K562 (cell line): ENCODE measurements at places on chromosomes 6 and 20. TPM values are rescaled to one million over a fixed set of nuclear protein-coding genes. Genes with fewer than 3 reads are reported as not detected.

The PHACTR3 gene
- not detected in 2 replicates for total RNA-seq

The SYTL3 gene
- total RNA-seq: 0.11 and 0.35 TPM in 2 replicates

The C20orf141 gene
- total RNA-seq: not detected in 2 replicates

The PAQR8 gene
- total RNA-seq: 5.4 and 7.1 TPM in 2 replicates

GRCh38 chr6:157631838-157632614, 191.0 kb upstream of the SNX9 start:
- no peak overlapping the region for H3K4me3 ChIP-seq
- no peak overlapping the region for H3K27ac ChIP-seq
- no peak for DNase-seq
- no peaks in the 10 kb centered on the region for H3K27me3 ChIP-seq
- peaks cover 20% of the 10 kb centered on the region for H3K36me3 ChIP-seq

GRCh38 chr20:4297127-4297826, 281.9 kb upstream of the RNF24 start:
- no peaks in the 10 kb centered on the region for H3K4me1 ChIP-seq
- no peak overlapping the region for H3K27ac ChIP-seq
- no peak overlapping the region for H3K4me3 ChIP-seq
- no peaks in the 10 kb centered on the region for H3K27me3 ChIP-seq

DNA sequence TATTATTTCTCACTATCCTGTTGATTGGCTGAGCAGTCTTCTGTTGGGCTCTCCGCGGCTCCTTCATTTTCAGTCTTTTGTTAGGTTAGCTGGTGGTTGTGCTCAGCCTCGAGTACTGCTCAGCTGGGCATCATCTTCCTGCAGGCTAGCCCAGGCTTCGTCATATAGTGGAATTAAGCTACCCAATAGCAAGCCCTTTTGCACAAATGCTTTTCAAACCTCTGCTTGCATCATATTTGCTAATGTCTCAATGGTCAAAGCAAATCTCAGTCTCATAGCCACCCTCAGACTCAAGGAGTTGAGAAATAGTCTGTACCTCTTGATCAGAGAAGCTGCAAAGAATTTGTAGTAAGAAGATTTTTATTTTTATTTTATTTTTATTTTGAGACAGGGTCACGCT, 23.7 kb downstream of the STX11 start:
- no peaks in the 10 kb centered on the region for H3K36me3 ChIP-seq
- H3K27ac ChIP-seq: no peak overlapping the region
- no peak overlapping the region for H3K4me3 ChIP-seq
- H3K27me3 ChIP-seq: peaks cover 3% of the 10 kb centered on the region; the same call in 1 of the 3 replicates

DNA sequence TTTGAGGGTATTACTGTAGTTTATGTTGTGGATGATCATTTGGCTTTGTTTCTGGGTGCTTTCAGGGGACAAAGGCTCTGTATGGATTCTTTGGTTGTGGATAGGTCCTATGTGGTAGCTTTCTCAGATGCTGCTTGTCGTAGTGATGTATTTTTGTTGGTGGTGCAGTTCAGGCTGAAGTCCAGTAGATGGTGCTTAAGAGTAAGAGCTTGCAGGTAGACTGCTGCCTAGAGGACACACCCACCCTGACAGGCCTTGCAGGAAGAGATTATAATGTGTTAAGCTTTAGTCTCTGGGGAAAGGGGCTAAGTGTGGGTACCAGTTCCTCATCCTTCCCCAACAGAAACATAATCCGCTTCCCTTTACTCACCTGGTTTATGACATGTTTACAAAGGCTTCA, 62.6 kb upstream of the ADGRB3 start:
- H3K4me3 ChIP-seq: no peak overlapping the region
- no peak overlapping the region for H3K27ac ChIP-seq
- H3K36me3 ChIP-seq: no peaks in the 10 kb centered on the region
- H3K27me3 ChIP-seq: no peaks in the 10 kb centered on the region

GRCh38 chr6:35487658-35488516, 9.0 kb downstream of the TEAD3 start:
- H3K27me3 ChIP-seq: no peaks in the 10 kb centered on the region
- H3K4me3 ChIP-seq: no peak overlapping the region
- peak overlapping the region; percentile 31; the same call in 1 of the 3 replicates for H3K27ac ChIP-seq
- DNase-seq: no peak
- H3K36me3 ChIP-seq: no peaks in the 10 kb centered on the region; the same call in 2 of the 3 replicates

DNA sequence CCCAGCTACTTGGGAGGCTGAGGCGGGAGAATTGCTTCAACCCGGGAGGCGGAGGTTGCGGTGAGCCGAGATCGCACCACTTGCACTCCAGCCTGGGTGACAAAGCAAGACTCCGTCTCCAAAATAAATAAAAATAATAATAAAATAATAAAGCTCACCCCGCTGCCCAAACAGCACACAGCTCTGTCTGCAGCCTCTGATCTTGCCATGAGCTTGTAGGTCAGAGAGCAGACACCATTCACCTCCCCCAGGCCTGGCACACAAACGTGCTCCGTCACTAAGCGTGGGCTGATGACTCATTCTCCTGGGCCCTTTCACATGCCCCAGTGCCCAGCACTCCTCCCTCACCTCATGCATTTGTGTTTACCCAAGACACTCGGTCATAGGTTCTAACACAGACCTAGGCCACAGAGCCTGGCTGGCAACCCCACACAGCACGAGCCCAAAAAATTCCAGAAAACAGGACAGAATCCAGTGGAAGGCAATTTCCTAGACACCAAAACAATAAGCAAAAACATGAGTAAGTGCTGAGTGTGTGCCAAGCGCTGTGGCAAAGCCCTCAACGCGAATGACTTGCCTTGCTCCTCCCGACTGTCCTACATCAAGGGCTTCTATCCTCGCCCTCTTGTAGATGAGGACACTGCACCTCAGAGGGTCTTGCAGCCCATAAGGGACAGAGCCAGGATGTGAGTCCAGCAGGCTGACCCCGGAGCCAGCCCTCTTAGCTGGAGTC, 18.0 kb downstream of the ATP9A start:
- no peak for DNase-seq
- no peak overlapping the region for H3K4me3 ChIP-seq
- H3K4me1 ChIP-seq: no peaks in the 10 kb centered on the region

DNA sequence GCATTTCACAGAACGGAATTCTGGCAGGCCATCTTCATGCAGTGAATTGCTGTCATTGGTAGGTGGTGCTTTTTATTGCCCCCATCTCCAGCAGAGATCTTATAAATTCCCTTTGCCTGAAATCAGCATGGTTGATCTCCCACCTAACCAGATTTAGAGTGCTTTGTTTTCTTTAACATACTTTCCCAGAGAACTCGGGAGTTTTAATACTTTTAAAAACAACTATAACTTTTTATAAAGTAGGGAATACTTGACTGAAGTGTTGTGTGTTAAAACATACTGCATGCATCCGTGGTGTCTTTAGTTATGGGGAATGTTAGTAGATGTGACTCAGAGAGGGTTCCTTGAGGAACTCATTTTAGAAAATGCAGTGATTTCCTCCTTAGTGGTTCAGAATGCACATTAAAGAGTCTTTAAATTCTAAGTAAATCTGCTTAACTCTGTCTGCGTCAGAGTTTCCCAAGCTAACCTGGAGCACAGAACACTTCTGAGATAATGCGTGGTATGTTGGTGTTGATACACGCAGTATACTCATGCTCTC, 54.9 kb downstream of the AKAP12 start:
- DNase-seq: no peak
- H3K4me3 ChIP-seq: no peak overlapping the region
- H3K27ac ChIP-seq: no peak overlapping the region
- H3K36me3 ChIP-seq: no peaks in the 10 kb centered on the region
- H3K4me1 ChIP-seq: no peaks in the 10 kb centered on the region
- H3K27me3 ChIP-seq: peaks cover 67% of the 10 kb centered on the region

- DNase-seq: no peak
- no peaks in the 10 kb centered on the region for H3K27me3 ChIP-seq
- no peaks in the 10 kb centered on the region for H3K4me1 ChIP-seq
- H3K36me3 ChIP-seq: no peaks in the 10 kb centered on the region
Observed at GRCh38 chr6:55530931-55531330, 48.1 kb downstream of the HMGCLL1 start.

GRCh38 chr20:58231683-58232082, 3.2 kb upstream of the ANKRD60 start:
- no peak overlapping the region for H3K27ac ChIP-seq
- DNase-seq: no peak
- H3K36me3 ChIP-seq: no peaks in the 10 kb centered on the region
- no peaks in the 10 kb centered on the region for H3K4me1 ChIP-seq
- no peak overlapping the region for H3K4me3 ChIP-seq

DNA sequence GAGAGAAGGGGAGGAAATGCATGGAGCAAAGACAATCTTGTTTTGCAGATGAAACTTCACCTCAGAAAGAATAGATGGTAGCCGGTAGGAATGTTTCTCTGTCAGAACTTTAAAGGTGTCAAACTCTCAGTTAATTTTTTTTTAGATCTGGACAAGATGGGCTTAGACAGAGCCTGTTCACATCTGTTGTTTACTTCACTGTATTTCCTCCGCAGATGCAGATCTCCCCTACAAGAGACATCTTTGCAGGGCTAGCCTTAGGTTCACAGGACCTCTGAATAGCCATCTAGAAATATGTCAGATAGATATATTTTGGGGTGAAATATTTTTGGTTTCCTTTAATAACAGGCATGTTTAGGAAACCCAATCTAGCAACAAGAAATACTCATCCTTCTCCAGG, 12.1 kb upstream of the ZBP1 start:
- H3K27me3 ChIP-seq: peaks cover 16% of the 10 kb centered on the region
- DNase-seq: no peak
- no peaks in the 10 kb centered on the region for H3K4me1 ChIP-seq
- no peaks in the 10 kb centered on the region for H3K36me3 ChIP-seq

DNA sequence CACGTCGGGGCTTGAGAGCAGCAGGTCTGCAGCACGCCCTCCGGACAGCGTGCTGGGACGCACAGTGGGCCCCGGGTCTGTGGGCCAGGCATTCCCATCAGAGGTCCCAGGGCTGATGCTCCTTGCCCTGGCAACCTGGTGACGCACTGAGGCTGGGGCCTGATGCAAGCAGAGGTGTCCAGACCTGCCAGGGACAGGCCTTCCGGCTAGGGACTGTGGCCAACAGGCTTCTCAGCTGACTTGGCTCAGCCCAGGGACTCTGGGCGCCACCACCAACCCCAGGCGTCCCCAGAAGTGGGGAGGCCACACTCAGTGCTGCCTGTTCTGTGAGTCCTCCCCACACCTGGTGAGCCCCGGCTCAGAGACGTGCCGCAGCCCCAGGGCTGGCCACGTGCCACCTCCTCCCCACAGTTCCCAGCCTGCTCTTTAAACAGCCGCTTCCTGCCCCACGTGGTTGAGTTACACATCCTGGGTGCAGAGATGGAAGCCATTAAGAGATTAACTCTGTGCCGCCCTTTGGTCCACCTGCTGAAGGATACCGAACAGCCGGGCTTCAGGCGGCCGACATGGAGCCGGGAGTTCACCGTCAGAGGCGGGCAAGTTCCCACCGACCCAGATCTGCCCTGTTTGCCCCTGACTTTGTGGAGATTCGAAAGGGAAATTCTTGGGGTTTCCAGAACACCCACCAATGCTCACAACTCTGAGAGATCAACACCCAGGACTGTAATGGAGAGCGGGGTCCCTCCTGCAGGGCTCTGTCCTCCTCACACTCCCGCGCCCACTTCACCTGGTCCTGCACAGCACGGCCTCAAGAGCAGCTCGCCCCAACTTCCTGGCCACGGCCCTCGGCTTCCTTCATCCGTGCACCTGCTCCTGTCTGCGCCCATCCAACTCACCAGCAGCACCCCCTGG, 37.6 kb upstream of the ZBP1 start:
- no peak for DNase-seq
- H3K4me1 ChIP-seq: no peaks in the 10 kb centered on the region
- H3K27me3 ChIP-seq: peaks cover 84% of the 10 kb centered on the region
- no peak overlapping the region for H3K4me3 ChIP-seq

- H3K27me3 ChIP-seq: peaks cover 22% of the 10 kb centered on the region
- H3K4me3 ChIP-seq: no peak overlapping the region
- no peak overlapping the region for H3K27ac ChIP-seq
- H3K4me1 ChIP-seq: peaks cover 23% of the 10 kb centered on the region
Observed at GRCh38 chr20:38732981-38733380, 8.7 kb downstream of the SLC32A1 start.
